ENCODE measurements at places on chromosomes 5 and 9.

GRCh38 chr5:149320791-149321330 lies 24.4 kb upstream of the GRPEL2 start:
- no peak for DNase-seq

DNA sequence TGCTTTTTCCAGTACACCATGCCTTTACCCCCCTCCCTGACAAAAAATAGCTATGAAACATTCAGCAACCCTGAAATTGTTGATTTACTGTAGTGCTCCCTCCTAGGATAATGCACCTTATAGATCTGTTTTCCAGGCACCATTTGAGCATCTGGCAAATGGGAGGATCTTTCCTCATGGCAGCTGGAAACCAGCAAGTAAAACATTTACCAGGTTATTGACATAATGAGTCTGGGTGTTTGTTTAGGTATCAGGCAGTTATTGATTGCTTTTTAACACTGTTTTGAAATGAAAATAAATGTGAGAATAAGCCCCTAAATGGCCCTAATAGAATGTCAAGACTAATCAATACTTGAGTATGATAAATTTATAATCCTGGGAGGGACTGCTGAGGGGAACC lies 57.3 kb upstream of the KLF4 start:
- no peak for DNase-seq

- DNase-seq: no peak
These were observed 19.6 kb downstream of the ITGA2 start for GRCh38 chr5:53008751-53009150.

DNA sequence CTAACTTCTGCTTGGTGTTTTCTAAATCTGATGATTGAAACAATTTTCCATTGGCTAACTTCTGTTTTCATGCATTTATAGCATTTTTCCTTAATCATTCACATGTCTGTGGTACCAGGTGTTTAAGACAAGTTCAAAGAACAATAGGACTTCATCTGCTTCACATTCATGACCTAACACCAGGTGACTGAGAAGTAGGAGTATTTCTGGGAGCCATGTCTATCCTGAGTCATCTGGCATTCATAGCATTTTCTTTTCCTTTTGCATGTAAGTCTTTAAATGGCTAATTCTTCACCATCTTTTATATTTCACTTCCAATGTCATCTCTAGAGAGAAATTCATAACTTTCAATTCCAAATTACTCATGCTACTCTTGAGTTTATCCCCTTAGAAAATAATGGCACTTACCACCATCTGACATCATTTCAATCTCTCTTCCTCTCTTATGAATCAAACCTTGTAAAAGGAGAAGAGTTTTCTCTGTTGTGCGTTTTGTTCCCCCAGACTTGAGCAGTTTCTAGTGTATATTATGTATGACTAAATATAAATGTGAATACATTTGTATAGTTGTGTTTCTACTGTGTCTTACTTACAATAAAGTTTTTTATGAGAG lies 1196.1 kb upstream of the CDH9 start:
- DNase-seq: no peak

DNA sequence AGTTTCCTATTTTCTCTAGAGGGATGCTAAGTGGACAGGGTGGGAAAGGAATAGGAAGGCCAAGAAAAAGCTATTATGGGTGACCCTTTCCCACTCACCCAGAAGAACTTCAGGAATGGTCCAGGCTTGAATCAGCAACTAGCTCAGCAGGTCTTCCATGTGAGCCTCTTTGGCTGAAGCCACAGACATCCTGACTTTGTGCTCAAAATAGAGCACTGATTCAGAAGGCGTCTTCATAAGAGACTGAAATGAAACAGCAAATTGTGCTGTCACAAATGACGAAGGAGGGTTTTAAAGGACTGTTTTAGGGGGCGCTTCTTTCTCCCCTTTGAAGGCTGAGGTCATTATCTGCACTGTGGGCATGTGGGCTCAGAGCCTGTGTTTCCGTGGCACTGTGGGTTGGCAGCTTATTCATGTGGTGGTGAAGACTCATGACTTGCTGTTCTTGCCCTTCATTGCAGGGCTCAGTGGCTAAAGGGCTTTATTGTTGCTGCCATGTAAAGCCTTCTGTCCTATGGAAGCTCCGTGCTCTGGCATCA lies 65.8 kb upstream of the NFIL3 start:
- no peak for DNase-seq

GRCh38 chr5:119402555-119402954 lies 46.7 kb downstream of the TNFAIP8 start:
- no peak for DNase-seq

DNA sequence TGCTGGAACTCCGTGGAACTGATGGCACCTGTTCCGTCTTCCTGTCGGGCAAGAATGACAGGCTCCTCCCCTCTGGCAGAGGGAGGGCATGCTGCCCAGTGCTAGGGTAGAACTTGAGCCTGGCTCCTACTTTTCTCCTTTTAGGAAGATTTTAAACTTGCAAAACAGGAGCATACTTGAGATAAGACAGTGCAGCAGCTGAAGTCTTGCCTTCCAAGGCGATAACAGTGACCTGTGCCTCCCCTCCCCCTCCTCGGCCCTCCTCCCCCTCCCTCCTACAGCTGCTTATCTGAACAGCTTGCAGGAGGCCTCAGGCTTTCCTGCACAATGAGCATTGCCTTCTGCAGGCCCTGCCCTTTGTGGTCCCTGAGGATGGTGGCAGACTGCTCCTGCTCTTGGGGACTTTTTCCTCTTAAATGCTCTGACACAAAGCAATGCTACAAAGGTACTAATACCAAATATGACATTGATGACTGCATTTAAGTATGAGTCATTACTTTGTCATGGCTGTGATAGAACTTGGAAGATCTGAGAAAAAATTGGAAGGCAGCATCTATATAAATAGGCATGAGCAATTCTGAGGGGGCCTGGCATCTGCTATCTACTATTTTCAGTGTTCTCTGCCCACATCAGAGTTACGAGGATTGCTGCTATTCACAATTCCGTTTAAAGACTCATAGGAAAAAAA lies 2.0 kb downstream of the GADD45G start:
- DNase-seq: no peak

DNA sequence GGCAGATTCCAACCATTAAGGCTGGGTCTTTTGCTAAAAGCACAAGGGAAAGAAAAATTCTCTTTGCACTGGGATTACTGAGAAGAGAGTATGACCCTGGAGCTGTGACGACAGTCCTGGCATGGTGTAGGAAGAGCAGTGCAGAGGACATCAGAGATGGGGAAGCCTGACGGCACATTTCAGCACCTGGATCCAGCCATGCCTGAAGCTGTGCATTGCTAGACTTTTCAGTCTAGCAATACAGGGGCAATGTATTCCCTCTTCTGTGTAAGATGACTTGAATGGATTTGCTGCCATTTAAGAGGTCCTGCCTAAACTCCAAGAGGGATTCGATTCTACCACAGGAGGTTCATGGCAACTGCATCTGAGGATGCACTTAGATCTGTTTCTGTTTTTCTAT lies 12.3 kb upstream of the MRNIP start:
- no peak for DNase-seq

GRCh38 chr5:148834689-148835088 lies 8.3 kb downstream of the ADRB2 start:
- no peak for DNase-seq

GRCh38 chr5:6712142-6712576 lies 1.1 kb upstream of the TENT4A start:
- no peak for DNase-seq

- no peak for DNase-seq
These were observed at the start of gene IFNW1 for GRCh38 chr9:21141427-21141882. Gene IFNW1, minus strand, starts transcription at chr9:21141832. Its CDS starts 262 bp downstream, at chr9:21141570.

DNA sequence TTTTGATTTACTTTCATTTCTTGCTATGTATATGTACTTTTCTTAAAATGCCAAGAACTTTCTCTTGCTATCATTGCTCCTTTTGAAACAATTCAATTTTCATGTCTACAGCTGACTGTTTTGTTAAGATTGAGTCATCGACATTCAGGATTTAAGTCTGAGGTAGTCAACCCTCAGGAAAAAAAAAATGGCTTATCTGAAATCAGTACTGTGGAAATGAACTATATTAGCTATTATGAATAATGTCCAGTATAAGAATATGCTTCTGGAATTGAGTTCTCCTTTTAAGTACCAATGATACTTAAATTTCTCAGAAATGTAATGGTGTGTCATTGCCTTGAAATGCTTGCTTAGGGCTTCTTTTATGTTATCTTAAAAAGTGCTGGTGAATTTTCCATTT lies 37.9 kb downstream of the TNFAIP8 start:
- DNase-seq: no peak

DNA sequence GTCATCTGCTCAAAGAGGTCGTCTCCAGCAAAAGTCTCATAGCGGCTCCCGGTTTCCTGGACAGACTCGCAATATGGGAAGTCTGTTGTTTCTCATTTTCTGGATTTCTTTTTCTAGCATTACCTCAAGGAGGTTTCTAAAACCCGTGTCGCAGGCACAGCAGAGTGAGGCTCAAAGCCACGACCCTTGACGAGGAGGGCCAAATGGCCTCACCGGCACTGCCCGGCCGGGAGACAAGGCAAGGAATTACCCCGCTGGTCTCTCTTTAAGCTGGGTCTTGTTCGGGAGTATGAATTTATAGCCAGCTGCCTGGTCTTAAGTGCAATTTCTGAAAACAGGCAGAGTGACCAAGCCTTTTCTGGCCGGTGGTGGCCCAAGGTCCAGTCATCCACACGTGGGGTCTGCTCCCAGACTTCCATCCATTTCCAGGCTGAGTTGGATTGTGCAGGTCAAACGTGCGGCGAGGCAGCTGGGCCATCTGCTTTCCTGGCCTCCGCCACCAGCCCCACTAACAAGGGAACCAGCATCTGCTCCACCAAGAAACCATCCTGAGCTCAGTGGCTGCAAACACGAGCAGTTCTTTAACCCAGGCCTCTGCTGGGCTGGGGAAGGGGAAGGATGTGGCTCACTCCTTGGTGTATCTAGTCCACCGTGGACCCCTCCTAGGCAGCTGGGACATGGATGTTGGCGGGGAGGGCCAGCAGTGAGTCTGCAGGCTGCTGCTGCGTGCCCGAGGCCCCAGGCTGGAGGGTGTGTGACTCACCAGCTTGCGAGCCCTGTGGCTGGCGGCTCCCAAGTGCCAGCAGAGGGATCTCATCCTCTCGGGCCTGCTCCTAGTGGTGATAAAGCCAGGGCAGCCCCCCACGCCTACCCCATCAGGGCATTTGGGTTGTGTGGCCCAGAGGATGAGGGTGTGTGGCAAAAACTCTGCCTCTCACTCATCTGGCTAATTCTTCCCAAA lies 55.6 kb upstream of the COL5A1 start:
- no peak for DNase-seq

DNA sequence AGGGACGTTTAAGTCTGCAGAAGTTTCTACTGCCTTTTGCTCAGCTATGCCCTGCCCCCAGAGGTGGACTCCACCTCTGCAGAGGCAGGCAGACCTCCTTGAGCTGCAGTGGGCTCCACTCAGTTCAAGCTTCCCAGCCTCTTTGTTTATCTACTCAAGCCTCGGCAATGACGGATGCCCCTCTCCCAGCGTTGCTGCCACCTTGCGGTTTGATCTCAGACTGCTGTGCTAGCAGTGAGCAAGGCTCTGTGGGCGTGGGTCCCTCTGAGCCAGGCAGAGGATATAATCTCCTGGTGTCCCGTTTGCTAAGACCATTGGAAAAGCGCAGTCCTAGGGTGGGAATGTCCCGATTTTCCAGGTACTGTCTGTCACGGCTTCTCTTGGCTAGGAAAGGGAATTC lies 2188.5 kb upstream of the WWC1 start:
- DNase-seq: no peak

GRCh38 chr5:17256839-17257238 lies 39.4 kb downstream of the BASP1 start:
- no peak for DNase-seq

DNA sequence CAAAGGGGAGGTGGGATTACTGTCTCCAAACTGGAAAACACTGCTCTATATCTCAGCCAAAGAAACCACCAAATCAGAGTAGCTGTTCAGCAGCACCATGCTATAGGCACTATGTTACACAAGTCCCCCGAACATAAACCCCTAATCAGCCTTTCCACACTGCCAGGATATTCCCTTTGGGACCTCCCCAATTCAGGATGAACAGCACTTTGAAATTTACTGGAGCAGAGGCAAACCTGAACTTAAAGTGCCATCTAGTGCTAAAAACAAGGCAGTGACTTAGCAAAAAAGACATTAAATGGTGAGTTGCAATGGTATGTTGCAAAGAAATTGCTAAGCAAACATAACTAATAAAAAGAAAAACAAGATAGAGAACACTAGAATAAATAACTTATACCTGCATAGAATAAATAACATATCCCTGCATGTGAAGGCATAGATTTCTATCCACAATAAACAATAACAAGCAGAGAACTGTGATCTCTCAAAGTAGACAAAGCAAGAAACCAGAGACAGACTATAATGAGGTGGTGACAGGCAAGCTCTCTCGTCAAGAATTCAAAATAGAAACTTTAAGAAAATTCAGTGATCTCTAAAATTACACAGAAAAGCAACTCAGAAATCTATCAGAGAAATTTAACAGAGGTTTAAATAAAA lies 584.4 kb upstream of the ACO1 start:
- DNase-seq: peak; percentile 49

- no peak for DNase-seq
These were observed 52.5 kb upstream of the SLC2A8 start for GRCh38 chr9:127344368-127345000.

- no peak for DNase-seq
These were observed 44.4 kb upstream of the RASGRF2 start for GRCh38 chr5:80915716-80916115.

GRCh38 chr5:126514558-126515141 lies 80.4 kb downstream of the ALDH7A1 start:
- DNase-seq: no peak

DNA sequence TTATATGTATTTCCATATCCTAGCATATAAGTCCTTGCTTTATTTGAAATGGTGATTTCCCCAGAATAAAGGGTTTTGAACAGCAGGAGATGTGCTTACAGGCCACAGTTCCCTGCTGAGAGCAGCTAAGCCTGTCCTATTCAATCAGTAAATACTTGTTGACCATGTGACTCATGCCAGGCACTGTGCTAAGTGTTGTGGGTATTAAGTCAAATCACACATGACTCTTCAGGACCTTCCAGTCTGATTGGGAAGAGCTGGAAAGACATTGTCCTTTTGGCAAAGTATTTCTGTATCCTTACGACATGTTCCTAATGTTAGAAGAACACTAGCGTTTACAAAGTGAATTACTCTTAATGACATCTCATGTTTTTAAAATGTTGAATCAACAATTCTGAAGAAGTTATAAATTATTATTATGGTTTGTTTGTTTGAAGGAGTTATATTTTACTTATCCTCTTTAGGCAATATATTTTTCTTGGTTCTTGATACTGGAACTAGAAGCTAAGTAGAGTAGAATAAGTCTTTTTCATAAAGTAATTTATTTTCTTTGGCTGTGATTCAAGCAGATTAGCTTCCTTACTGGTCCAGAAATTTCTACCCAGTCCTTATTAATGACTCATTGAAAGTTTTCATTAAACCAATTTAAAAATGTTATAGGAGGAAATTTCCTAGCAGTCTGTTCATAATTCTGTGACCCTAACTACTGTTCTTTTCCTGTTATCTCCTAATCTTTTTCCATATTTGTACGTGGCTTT lies 82.1 kb downstream of the GAPVD1 start:
- DNase-seq: peak; percentile 12

- DNase-seq: no peak
These were observed 132.4 kb downstream of the FRMD3 start for GRCh38 chr9:83405759-83406158.

GRCh38 chr5:57976506-57976905 lies 483.4 kb downstream of the PLK2 start:
- no peak for DNase-seq
